BJ (cell line): ENCODE measurements at places on chromosomes 16 and 17. TPM values are rescaled to one million over a fixed set of nuclear protein-coding genes. Genes with fewer than 3 reads are reported as not detected.

DNA sequence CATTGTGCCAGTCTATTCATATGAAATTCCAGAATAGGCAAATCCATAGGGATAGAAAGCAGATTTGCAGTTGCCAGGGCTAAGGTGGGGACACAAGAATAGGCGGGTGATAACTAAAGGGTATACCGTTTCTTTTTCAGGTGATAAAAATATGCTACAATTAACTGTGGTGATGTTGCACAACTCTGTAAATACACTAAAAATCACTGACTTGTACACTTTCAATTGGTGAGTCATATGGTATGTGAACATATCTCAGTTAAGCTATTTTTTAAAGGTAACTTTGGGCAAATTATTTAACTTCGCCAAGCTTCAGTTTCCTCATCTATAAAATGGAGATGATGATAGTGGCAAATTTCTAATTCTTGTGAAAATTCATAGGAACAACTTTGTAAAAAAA is 65.9 kb downstream of the CDYL2 start:
- DNase-seq: no peak

- no peak for DNase-seq
These were observed 33.0 kb upstream of the PMP22 start for GRCh38 chr17:15298176-15298575.

GRCh38 chr17:7647018-7647417 is 3.7 kb upstream of the ATP1B2 start:
- no peak for DNase-seq

- no peak for DNase-seq
These were observed 11.2 kb downstream of the NLK start for GRCh38 chr17:28053725-28054124.

The MEIOB gene
- 0.25 and 0.28 TPM in 2 replicates for polyA plus RNA-seq

GRCh38 chr17:28494445-28495188 is 11.5 kb upstream of the FOXN1 start:
- DNase-seq: no peak

GRCh38 chr16:27225536-27226360 is 22.4 kb downstream of the KDM8 start:
- DNase-seq: no peak

DNA sequence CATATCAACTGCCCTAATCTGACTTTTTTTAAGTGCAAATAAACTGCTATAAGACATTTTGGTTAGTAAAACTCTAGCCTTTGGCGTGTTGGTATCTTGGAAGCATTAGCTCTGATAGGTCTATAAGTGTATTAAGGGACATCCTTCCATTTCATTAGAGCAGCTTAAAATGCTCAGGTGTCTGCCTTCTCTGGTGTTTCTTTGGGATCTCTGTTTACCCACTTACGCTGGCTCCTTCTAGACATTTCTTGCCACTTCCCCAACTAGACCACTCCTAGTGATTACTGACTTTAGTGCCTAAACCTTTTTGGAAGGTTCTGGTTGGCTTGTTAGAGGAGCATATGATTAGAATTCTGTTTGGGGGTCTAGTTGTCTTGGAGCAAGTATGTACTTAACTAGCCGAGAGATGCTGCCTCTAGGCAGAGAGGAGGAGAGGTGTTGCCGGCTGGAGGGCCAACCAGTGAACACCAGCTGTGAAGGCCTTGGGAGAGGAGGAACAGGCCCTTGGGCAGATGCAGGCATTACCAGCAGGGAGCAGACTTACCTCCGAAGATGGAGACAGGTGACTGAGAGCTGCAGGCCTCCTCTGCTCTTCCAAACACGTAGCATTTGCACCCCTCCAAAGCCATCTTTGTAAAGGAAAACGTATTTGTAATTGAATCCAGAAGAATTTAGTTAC is 15.2 kb upstream of the CLEC18C start:
- DNase-seq: no peak

The ITGA2B gene
- 0.05 and 0.11 TPM in 2 replicates for polyA plus RNA-seq

The TMEM220 gene
- polyA plus RNA-seq: 12.2 and 20.2 TPM in 2 replicates

- peak; percentile 5 for DNase-seq
These were observed 35.8 kb upstream of the BCAS3 start for GRCh38 chr17:60641810-60642220.
